ENCODE measurements at places on chromosomes 5 and 9.
A peak's percentile ranks its signal among the peaks of the same experiment; 100 is the strongest.

DNA sequence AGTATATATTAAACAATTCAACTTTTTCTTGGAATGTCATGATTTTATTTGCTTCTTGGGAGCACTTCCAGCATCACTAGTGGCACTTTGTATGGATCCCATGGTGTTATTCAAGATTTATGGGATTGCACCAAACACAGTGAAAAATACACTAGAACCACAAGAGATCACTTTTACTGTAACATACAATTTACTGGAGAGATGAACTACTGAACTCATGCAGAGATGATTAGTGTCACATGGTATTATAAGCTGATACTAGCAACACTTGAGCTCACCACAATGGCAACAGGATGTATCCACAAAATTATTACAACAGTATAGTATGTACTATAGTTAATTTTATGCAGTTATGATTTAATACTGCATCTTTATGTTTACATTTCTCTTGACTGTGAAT, 16.3 kb upstream of the SLC36A2 start:
- DNase-seq: no peak

DNA sequence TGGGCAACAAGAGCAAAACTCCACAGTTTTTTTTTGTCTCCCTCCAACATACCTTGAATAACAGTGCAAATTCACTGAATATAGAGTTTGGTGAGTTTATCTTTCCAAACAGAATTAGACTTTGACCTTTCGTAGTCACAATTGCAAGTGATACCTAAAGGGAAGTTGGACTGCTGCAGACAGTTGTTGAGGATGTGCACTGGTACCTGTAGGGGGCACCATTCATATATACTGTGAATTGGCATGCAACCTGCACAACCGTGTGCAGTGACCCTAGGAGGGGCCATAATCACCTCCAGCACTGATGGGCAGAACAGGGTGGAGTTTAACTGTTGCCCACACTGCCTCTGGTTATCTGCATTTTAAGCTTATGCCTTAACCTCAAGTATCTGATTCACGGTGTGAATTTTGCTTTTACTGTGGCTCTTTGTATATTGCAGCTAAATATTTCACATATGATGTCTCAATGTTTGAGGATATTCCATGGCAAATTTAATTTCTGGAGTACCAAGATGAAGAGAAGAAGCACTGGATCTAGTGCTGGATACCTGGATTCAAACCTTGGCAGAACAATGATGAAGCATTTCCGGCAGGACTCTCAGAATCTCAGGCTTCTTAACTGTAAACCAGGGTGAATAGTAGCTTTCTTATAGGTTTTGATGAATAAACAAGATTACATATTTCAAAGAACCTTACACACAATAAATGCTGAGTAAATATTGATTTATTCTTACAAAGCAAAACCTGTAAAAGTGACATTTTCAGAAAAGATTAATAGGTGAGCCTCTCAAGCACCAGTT, 144.3 kb downstream of the ACTBL2 start:
- peak; percentile 82 for DNase-seq

DNA sequence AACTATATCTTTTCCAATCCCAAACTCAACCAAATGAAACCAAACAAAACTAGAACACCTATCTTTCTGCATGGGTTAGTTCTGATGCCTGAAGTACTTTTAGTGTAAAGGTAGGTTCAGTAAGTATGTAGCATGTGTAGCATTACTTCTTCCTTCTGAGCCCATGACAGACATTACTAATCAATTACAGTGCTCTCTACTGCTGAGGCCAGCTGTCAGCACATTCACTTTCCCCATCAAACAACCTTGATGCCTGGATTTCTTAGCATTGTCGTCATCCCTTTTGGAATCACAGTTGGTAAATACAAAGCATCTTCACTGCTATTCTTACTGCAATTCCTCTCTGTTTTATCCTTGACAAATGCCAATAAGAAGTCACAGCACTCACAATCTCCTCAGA, 103.2 kb downstream of the PTTG1 start:
- DNase-seq: no peak

- no peak for DNase-seq
Measured at GRCh38 chr5:134048864-134049263, 44.1 kb upstream of the VDAC1 start.

GRCh38 chr9:3385871-3386270, 139.9 kb downstream of the RFX3 start:
- no peak for DNase-seq

GRCh38 chr5:139725073-139725830, 70.4 kb upstream of the PSD2 start:
- no peak for DNase-seq
